T-cell (primary cell): ENCODE measurements at places on chromosomes 12 and 14.

GRCh38 chr12:124577986-124578385, 10.6 kb upstream of the NCOR2 start:
- no peak for DNase-seq

DNA sequence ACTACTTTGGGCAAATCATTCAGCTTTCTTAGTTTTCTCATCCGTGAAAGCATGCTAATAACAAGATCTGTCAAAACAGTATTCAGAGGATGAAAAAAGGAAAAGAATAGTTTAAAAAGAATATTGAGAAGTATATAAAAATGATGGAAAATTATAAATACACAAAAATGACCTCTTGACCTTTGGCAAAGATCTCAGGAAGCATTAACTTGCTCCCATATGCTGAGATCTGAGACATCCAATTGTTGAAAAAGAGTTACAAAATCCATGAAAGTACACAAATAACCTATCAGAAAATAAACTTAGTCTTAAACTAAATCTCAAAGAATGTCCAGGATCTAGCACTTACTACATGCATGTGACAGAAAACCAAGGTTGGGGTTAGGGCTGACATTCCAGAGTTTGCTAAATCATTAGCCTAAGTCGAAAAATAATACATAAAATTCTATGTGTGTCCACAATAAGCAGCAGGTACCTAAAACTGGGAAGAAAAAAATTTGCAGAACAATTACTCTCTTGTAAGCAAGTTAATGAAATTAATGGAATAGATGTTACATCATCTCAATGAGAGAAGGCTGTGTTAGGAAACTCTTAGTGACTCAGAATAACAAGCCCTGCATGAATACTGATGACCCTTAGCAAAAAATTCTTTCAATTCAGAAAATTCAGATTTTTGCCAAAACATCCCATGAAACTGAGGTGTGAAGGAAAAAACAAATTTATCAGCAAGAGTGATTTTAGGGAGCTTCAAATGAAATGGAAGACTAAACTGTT, 3.4 kb downstream of the PAH start:
- DNase-seq, result no peak

GRCh38 chr12:60106214-60106613, 510.4 kb downstream of the SLC16A7 start:
- no peak for DNase-seq

GRCh38 chr14:59376686-59377085, 88.5 kb downstream of the GPR135 start:
- no peak for DNase-seq

DNA sequence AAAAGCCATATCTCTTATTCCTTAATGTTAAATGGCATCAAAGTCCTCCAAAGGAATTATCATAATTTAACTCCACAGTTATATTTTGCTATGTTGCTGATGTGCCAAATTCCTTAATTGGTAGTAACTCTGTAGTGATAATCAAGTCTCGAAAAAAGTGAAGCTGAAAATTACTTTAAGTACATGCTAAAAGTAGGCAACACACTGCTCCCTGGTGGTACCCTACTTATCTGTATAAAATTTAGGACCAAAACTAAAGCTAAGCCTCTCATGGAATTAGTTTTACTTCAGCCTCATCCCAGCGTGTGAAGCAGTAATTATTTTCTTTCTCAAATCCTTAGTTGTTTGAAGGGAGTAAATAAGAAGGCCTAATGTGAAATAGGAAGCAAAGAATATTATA, 132.8 kb downstream of the TTLL5 start:
- no peak for DNase-seq
